CD4-positive, CD25-positive, alpha-beta regulatory T cell (primary cell): ENCODE measurements at places on chromosomes 3 and 15. TPM values are rescaled to one million over a fixed set of nuclear protein-coding genes. Genes with fewer than 3 reads are reported as not detected.

The TF gene
- not detected for polyA plus RNA-seq

The PEX11A gene
- polyA plus RNA-seq: not detected

The KCNMB2 gene
- polyA plus RNA-seq: not detected

The DAZL gene
- not detected for polyA plus RNA-seq

The ITIH1 gene
- polyA plus RNA-seq: not detected
